ENCODE measurements at places on chromosomes 1 and 21.

DNA sequence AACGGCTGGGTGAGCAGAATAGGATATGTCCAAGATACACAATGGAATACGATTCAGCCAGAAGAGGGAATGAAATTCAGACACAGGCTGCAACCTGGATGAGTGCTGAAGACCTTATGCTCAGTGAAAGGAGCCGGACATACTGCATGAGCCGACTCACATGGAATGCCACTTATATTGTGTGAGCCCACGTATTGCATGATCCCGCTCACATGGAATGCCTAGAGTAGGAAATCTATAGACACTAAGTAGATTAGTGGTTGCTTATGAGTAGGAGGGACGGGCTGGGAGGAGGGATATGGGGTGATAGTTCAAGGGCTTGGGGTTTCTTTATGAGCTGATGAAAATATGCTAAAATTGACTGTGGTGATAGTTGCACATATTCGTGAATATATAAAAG lies 26.8 kb downstream of the TMPRSS2 start:
- DNase-seq: no peak

DNA sequence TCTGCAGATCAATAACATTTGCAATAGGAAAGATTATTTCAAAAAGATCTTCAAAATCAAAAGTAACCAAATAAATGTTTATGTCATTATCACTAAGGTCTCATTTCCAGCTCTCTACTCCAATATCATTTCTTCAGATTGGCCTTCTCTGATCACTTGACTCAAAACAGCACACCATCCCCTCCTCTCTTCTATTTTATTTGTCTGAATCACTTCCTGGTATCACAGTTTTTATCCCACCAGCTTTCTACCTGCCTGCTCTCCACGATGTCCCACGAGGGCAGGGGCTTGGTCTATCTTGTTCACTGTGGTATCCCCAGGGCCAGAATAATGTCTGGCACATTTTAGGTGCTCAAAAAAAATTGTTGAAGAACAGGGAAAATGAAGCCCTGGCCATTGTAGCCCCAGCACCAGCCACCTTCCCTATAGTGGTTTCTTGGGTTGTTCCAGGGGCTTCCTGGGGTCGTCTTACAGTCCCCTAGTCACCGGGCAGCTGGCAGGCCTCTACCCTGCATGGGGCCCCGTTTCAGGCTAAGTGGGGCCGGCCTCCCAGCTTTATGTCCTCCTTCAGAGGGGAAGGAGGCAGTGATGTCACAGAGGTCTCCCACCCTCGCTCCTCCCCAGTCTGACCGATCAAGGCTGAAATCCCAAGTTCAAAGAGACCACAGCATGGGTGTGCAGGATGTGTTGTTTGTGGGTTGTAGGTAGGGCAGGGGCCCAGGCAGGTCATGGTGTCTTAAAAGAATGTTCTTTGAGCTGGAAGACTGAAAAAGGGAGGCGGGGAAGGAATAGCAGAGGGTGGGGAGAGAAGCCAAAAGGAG lies 3.5 kb upstream of the PADI1 start:
- DNase-seq: peak; percentile 19

- DNase-seq: no peak
Observed at GRCh38 chr1:52668711-52669110, 29.4 kb downstream of the COA7 start.

DNA sequence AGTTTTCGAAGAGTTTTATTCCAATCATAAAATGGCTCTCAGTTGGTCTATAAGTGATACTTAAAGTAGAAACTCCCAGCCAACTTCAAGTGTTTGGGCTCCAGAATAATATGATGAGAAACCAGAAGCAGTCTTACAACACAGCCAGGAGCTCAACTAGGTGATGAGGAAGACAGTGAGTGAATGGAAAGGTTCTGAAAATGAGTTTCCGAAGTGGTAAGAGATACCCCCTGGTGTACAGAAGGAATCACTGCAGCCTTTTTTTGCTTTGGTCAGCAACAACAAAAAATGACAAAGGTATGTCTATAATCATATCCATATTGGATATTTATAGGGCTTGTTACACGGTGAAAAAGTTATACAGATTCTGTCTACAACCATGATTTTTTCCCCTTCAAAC lies 16.5 kb downstream of the KRTAP19-1 start:
- DNase-seq: no peak

DNA sequence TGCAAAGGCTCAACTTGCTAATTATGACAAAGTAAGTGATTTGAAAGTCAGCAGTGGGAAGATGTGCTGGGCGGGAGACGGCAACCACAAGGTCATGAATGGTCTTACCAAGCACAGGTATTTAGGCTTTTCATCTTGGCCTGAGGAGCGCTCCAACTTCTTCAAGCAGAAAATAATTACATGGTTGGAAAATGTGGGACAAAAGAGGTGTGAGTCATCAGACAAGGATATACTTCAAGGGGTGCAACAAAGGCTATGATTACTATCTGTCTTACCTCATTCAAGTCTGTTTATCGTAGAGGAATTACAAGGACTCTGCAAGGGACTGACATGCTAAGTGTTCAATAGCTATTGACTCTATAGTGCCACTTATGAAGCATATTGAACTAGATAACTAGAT lies 2005.7 kb downstream of the MRPL39 start:
- no peak for DNase-seq

DNA sequence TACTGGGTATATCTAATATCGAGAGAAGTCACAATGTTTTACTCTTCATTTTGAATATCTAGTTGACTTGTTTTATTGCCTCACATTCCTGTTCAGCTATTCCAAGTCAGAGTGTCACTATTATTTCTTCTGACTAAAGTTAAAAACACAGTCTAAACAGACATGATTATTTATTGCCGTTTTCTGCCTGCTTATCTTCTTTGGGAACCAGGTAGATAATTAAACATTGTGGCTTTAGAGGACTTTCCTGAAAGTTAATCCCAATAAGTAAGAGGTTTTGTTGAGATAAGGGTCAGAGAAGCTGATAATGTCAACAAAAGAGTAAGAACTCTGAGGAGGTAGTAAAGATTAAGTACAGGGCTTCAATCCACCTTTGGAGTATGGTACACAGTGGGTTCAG lies 53.8 kb downstream of the PCNX2 start:
- no peak for DNase-seq

- DNase-seq: no peak
Observed at GRCh38 chr1:25519624-25520023, 23.8 kb upstream of the LDLRAP1 start.

Measured in activated T-cell treated with anti-CD3 and anti-CD28 coated beads, Interleukin-2, amount 50 U/mL, for 72 hours (primary cell).